ENCODE measurements at places on chromosomes 6 and 20.

GRCh38 chr20:19074828-19075516, 137.5 kb upstream of the SLC24A3 start:
- DNase-seq: no peak

DNA sequence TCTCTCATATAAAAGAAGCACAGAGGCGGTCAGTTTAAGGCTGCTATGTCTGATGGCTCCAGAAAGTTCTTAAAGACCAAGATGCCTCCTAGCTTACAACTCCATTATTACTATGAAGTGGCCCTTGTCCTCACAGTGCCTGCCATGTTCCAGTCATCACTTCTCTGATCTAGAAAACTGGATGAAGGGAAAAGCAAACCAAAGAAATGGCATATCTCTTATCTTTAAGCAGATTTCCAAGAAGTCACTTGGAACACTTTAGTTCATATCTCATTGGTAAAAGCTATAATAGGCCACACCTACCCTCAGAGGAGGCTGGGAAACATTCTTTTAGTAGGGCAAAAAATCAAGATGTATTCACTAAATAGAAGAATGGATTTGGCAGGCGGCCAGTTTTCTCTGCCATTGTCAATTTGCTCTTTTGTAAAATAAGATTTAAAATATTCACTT, 289.6 kb downstream of the TBC1D7 start:
- DNase-seq: no peak

GRCh38 chr20:36455972-36456625, 85.2 kb upstream of the MYL9 start:
- no peak for DNase-seq

DNA sequence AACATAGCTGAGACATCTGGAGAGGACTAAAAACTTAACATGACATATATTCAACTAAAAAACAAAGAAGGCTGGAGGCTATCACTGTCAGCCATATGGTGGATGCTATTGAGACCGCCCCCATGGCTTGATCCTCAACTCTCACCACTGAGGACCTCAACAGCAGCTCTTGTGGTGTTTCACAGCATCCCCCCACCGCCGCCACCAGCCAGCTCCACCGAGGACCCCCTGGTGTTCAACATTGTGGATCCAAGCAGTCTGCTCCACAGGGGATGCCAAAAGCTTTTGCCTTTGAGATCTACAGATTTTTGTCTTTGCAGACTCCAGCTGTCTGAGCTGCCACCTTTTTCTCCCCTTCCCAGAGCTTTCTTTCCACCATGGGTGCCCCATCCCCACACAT, 64.6 kb downstream of the NUS1 start:
- no peak for DNase-seq

GRCh38 chr6:38915205-38915925, 133.2 kb upstream of the GLP1R start:
- no peak for DNase-seq

GRCh38 chr6:63964366-63964765, 328.8 kb downstream of the PHF3 start:
- DNase-seq: no peak

- no peak for DNase-seq
Measured at GRCh38 chr6:116189472-116189871, 63.5 kb upstream of the COL10A1 start.

DNA sequence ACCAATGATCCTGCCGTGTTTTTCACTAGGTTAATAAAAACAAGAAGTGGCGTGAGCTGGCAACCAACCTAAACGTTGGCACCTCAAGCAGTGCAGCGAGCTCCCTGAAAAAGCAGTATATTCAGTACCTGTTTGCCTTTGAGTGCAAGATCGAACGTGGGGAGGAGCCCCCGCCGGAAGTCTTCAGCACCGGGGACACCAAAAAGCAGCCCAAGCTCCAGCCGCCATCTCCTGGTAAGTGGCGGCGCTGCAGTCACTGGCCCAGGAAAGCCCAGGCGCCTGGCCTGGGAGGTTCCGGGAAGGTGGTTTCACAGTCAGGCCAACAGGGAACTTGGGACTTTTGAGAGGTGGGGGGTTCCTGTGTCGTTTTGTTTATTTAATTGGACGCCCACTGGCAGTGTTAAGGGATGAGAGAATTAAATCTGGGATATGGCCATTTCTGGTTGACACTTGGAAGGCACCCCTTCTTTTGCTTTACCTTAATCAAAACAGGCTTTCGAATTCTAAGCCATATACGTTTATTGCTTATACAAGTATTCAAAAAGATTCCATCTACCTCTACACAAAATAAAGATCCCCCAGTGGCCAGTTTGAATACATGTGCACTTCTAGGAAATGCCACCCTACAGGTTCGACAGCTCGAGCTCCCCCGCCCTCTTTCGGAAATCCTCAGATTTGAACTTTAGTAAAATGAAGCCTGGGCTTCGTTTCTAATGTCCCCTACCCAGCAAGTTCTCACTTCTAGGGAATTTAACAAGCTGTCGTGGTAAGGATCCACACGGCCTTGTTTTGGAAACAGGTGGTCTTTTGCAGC, 138.9 kb downstream of the TMEM242 start:
- DNase-seq: no peak

All from fibroblast of skin of left quadriceps (primary cell).